DMS153 (cell line): ENCODE measurements at places on chromosomes 4 and X.
A peak's percentile ranks its signal among the peaks of the same experiment; 100 is the strongest.

GRCh38 chrX:72060196-72060920, 71.4 kb downstream of the RTL5 start:
- DNase-seq = peak; percentile 6

GRCh38 chrX:9747644-9748043, 18.0 kb downstream of the GPR143 start:
- no peak for DNase-seq

- no peak for DNase-seq
These were observed 69.8 kb downstream of the EFNB1 start for GRCh38 chrX:68898598-68898997.

GRCh38 chrX:46477435-46477834, 67.8 kb downstream of the ZNF674 start:
- no peak for DNase-seq

- no peak for DNase-seq
These were observed 574.8 kb upstream of the DIPK2B start for GRCh38 chrX:45775468-45775867.

DNA sequence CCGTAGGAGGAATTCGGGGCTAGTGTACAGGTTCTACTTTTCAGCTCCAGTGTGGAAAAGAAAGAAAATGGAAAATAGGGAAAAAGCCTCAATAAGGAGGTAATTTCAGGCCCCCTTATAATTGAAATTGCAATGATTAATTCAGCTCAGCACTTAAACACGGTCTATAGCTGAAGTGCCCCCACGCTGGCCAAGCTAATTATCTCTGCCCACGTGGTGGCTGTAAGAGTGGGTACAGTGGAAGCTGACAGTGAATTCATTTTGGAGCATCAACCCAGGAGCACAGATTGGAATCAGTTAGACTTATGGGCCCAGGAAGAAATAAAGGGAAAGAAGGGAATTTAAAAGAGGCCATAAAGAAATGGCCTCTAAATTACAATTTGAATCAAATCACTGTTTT, 631.1 kb upstream of the CPEB2 start:
- no peak for DNase-seq

GRCh38 chr4:58739275-58739674, 1629.1 kb upstream of the IGFBP7 start:
- DNase-seq = no peak

DNA sequence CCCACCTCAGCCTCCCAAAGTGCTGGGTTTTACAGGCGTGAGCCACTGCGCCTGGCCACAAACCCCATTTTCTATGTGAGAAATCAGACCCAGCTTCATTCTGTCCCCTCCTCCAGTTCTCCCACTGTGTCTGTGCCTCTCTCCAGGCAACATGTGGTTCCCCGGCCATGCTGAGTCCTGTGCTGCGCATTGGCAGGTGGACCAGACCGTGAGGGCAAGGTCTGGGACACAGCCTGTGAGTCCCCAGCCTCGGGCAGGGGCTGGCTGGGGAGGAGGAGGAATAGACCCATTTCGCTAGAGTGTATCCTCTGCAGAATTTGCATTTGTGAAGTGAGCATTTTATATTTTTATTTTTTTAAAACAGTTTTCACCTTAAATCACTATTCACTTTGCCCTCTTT, 21.5 kb upstream of the CLDN24 start:
- DNase-seq = no peak

DNA sequence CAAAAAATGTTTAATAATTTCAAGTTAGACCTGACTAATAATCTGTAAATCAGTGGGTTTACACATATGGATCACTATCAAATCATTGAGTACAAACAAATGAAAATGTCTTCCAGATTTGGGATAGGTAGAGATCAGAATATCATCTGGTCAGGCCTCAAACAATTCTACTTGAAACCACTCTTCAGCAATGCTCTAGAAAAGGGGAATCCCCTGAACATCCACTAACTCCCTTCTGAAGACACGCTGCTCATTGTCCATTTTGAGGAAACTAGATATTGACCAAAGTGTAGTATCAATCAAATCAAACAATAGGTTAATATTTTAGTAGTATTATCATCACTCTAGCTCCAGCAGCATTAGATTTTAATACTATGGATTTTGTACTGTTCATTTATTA, 46.3 kb downstream of the SULT1E1 start:
- no peak for DNase-seq

- DNase-seq = no peak
These were observed 2.4 kb downstream of the ARMCX1 start for GRCh38 chrX:101552714-101553113.

- no peak for DNase-seq
These were observed 708 bp downstream of the INTS12 start for GRCh38 chr4:105707782-105708180.

DNA sequence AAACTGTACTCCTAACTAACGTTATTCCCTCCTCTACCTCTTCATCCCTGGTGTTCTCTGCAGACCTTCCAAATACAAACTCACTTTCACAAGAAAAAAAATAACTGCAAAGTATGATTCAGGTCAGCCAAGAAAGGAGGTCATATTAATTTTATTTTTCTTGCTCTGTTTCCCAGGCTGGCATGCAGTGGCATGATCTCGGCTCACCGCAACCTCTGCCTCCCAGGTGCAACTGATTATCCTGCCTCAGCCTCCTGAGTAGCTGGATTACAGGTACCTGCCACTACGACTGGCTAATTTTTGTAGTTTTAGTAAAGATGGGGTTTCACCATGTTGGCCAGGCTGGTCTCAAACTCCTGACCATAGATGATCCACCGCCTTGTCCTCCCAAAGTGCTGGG, 156.6 kb downstream of the CHIC2 start:
- no peak for DNase-seq

DNA sequence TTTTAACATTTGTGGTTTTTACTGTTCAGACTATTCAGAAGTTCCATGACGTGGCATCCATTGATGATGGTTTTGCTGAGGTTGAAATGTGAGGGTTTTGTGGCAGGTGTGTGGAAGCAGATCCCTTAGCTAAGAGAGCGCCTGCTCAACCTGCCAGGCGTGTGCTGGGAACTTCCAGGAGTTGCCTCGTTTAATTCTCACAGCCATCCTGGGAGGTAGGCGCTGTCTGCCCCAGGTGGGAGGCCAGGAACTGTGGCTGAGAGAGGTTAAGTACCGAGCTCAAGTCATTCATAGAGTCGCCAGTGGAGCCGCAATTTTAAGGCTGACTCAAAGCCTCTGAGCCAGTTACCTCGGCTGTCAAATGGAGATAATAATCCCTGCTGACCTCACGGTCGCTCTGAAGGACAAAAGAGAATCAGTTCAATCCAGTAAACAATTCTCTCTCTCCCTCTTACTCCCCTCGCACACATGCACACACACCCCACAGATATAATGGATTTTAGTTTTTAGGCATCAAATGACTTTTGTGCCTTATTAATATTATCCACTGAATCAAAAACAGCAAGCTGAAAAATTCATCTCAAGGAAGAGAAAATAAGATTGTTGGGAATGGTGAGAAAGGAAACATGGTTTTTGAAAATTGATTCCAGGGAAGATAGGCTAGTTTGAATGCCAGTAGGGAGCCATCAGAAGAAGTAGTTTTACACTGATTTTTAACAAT, 171.3 kb downstream of the PTTG2 start:
- DNase-seq = peak; percentile 5

DNA sequence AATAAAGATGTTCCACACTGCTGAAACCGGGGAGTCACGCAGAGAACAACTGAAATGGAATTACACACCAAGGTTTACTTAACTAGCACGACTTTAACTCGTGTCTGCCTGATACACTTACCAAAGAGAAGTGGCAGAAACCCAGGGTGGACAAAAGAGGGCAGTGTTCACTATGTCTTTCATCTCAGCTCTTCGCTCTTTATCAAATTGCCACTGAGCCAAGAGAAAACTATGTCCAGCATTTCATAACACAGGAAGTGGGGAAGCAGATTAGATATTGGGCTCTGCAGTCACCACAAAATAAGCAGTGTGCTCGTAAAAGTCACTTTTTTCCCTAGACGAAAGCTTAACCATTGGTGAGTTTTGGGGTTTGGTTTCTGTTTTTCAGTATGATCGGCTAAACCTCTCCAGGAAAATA, 155.7 kb downstream of the CHIC2 start:
- DNase-seq = peak; percentile 65
